GM23248 (cell line): ENCODE measurements at places on chromosomes 2 and 18. TPM values are rescaled to one million over a fixed set of nuclear protein-coding genes. Genes with fewer than 3 reads are reported as not detected.
A peak's percentile ranks its signal among the peaks of the same experiment; 100 is the strongest.

DNA sequence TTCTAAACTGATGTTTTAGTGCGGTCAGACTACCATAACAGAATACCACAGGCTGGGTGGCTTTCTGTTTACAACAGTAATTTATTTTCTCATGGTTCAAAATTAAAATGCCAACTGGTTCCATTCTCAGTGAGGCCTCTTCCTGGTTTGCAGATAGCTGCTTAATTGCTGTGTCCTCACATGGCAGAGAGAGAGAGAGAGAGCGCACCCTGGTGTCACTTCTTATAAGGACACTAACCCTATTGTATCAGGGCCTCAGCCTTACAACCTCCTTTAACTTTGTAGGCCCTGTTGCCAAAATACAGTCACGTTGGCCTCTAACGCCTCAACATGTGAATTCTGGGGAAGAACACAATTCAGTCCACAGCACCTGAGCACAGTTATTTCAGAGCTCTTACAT lies 37.5 kb upstream of the ZNF385B start:
- H3K4me1 ChIP-seq: no peaks in the 10 kb centered on the region
- H3K27ac ChIP-seq: no peak overlapping the region
- H3K27me3 ChIP-seq: 0 out of 2 replicates have a peak, but pooled peaks cover 3% of the 10 kb centered on the region
- H3K4me3 ChIP-seq: no peak overlapping the region

- no peaks in the 10 kb centered on the region for H3K27me3 ChIP-seq
- DNase-seq: no peak
- no peak overlapping the region for H3K4me3 ChIP-seq
- no peaks in the 10 kb centered on the region for H3K4me1 ChIP-seq
These were observed 97.8 kb downstream of the NCK2 start for GRCh38 chr2:105842555-105842954.

DNA sequence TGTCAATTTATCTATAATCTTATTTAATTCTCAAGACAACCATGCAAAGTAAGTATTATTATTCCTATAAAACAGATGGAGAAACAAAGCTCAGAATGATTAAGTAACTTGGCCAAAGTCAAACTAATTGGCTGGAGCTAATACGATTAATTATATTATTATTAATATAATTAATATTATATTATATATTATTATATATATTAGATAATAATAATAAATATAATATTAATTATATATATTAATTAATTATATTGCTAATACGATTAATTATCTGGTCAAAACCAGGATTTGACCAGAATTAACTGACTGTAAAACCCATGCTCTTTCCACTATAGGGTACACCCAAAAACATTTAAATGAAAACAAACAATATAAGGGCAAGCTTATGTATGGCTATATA lies 52.4 kb downstream of the FARSB start:
- H3K27ac ChIP-seq: no peak overlapping the region
- peaks cover 22% of the 10 kb centered on the region; the same call in 1 of the 2 replicates for H3K36me3 ChIP-seq
- no peaks in the 10 kb centered on the region for H3K27me3 ChIP-seq
- DNase-seq: no peak

DNA sequence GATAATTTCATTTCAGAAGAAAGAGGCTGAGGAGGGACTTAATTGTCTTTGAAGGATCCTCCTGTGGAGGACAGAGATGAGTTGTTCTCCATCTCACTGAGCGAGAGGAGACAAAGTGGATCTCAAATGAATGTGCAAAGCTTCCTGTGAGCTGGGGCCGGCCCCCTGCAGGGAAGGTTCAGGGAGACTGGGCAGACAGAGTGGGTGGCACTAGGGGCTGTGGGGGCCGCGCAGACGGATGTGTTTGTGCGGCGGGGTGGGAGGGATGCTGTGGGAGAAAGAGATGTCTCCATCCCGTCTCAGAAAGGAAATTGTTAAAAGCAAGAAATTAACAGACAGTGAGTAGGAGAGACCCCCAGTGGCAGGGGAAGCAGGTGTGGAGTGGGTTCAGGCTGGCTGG lies 29.1 kb downstream of the KLHL29 start:
- no peaks in the 10 kb centered on the region for H3K36me3 ChIP-seq
- no peaks in the 10 kb centered on the region for H3K27me3 ChIP-seq
- peaks cover 47% of the 10 kb centered on the region for H3K4me1 ChIP-seq

DNA sequence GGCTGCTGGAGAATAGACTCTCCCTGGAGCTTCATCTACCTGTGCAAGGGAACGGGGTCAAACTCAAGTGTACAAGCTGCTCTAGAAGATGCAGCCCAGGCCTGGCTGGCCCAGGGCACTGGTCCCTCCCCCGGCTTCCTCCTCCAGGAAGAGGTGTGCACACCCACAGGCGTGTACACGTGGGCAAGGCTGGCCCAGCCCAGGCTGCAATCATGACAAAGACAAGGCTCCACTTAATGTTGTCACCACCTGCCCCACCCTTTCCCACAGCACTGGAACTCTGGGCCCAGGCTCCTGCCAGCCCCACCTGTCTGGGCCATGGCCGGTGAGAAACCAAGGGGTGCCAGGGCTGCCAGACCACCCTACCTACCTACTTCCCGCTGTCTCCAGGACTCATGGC lies 29.6 kb upstream of the ALPP start:
- DNase-seq: no peak
- no peak overlapping the region for H3K4me3 ChIP-seq
- H3K27ac ChIP-seq: no peak overlapping the region
- H3K36me3 ChIP-seq: no peaks in the 10 kb centered on the region

GRCh38 chr2:2696733-2697455 lies 365.8 kb upstream of the MYT1L start:
- no peak overlapping the region for H3K4me3 ChIP-seq
- H3K36me3 ChIP-seq: no peaks in the 10 kb centered on the region
- H3K4me1 ChIP-seq: no peaks in the 10 kb centered on the region
- DNase-seq: no peak
- H3K27ac ChIP-seq: no peak overlapping the region
- no peaks in the 10 kb centered on the region for H3K27me3 ChIP-seq

DNA sequence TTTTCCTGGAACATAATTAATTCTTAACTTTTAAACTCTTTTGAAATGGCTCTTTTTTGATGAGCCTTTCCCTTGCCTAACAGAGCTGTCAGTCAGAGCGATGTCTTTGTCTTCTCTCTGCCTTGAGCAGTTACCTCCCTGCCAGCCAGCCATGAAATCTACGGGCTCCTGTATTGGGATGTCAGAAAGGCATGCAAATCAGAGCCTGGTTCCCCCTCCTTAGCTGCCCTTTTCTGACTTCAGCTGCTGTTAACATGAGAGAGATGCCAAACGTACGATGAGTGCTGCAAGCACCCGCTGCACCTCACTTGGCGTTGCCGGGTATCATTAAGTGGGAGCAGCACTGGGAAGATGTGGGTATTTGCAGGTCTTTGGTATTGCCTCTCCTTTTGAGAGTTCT lies 131.4 kb upstream of the BOD1L2 start:
- H3K27me3 ChIP-seq: no peaks in the 10 kb centered on the region
- DNase-seq: no peak
- no peak overlapping the region for H3K4me3 ChIP-seq
- no peak overlapping the region for H3K27ac ChIP-seq

- H3K4me1 ChIP-seq: peaks cover 11% of the 10 kb centered on the region; the same call in 1 of the 2 replicates
- H3K27me3 ChIP-seq: no peaks in the 10 kb centered on the region
- no peak overlapping the region for H3K27ac ChIP-seq
- DNase-seq: peak; percentile 42
- no peak overlapping the region for H3K4me3 ChIP-seq
These were observed 13.5 kb upstream of the IGFBP2 start for GRCh38 chr2:216619411-216620393.

DNA sequence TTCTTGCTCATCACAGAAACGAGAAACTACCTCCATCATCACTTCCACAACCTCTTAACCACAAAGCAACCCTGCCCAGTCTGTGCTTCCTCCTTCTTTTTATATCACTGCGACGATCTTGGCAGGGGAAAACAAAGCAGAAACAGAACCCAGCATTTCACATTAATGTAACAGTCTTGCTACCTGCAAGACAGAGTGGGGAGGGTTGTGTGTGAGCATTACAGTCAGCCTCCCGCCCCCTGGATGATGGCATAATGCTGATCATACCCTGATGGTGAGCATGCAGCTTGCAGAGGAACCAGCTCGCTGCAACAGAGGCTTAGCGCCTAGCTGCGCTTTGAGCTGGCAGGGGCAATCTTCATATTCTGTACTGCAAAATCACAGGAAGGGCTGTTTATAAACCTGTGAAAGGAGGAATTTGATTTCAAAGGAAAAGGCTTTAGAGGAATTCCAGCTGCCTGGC lies 376.1 kb downstream of the IRS1 start:
- DNase-seq: peak; percentile 59
- no peak overlapping the region for H3K4me3 ChIP-seq
- H3K4me1 ChIP-seq: peaks cover 48% of the 10 kb centered on the region
- no peaks in the 10 kb centered on the region for H3K27me3 ChIP-seq
- no peak overlapping the region for H3K27ac ChIP-seq

DNA sequence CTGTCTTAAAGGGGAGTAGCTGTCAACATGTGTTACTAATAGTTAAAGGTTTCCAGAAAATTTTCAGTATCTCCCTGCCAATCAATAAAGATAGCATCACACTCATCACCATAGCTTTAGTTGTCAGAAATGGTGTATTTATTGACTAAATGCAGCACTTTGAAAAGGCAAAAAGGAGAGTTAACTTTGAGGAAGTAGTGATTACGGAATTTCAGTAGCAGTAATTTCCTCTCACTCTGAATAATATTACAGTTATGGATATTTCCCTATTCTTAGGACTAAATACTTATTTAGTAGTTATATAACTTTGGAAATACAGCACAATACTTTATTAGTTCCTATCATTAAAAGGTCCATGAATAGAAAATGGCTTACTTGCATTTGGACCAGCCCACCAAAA lies 250.5 kb downstream of the CAMKMT start:
- H3K27me3 ChIP-seq: no peaks in the 10 kb centered on the region
- H3K4me1 ChIP-seq: no peaks in the 10 kb centered on the region
- H3K27ac ChIP-seq: no peak overlapping the region

- H3K4me1 ChIP-seq: peaks cover 15% of the 10 kb centered on the region; the same call in 1 of the 2 replicates
- no peak for DNase-seq
- H3K36me3 ChIP-seq: peaks cover 11% of the 10 kb centered on the region
These were observed 22.5 kb downstream of the BIRC6 start for GRCh38 chr2:32379352-32379751.

GRCh38 chr18:12946549-12947284 lies 1.1 kb upstream of the SEH1L start:
- H3K4me1 ChIP-seq: peaks cover 36% of the 10 kb centered on the region
- H3K27me3 ChIP-seq: no peaks in the 10 kb centered on the region
- 0 out of 2 replicates have a peak, but pooled peaks cover 7% of the 10 kb centered on the region for H3K36me3 ChIP-seq
- H3K27ac ChIP-seq: peak overlapping the region; percentile 96
- peak; percentile 86 for DNase-seq
- peak overlapping the region; percentile 95 for H3K4me3 ChIP-seq

DNA sequence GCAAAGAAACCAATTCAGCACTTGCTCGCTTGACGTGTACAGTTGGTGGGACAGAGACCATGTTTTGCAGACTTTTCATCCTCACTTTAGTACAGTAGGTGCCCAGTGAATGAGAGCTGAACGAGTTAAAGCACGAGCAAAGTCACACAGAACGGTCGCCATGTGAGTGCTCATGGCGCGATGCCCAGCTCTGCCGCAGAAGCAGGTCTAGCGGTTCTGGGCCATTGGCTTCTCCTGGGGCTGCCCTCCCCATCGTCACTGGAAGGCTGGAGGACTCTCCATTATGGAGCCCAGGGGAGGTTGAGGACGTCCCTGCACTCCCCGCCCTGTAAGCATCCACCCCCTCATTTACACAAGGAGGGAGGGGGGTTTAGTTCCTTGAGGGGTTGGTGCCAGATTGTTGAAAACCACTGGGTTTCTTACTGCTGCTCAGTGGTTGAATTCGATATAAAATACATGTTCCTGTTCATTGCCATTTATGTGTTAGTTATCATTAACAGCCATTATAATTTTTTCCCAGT lies 24.9 kb downstream of the PTGR3 start:
- no peak for DNase-seq
- H3K4me3 ChIP-seq: no peak overlapping the region
- H3K36me3 ChIP-seq: no peaks in the 10 kb centered on the region
- H3K27ac ChIP-seq: no peak overlapping the region
- H3K4me1 ChIP-seq: no peaks in the 10 kb centered on the region

DNA sequence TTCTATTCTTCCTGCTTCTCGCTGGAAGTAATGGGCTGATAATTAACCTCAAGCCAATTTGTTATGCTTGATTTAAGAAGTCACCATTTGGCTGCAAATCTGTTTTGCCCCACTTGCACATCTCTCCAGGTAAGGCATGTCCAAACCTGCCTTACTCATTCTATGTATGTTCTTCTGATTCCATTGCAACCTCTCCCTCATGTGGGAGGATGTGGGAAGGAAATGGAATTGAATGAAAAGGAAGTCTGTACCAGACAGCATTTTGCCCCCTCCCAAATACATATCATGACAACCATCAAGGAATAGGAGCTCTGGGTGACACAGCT lies 131.7 kb downstream of the NRP2 start:
- no peak for DNase-seq
- no peaks in the 10 kb centered on the region; the same call in 1 of the 2 replicates for H3K27me3 ChIP-seq
- H3K36me3 ChIP-seq: no peaks in the 10 kb centered on the region

DNA sequence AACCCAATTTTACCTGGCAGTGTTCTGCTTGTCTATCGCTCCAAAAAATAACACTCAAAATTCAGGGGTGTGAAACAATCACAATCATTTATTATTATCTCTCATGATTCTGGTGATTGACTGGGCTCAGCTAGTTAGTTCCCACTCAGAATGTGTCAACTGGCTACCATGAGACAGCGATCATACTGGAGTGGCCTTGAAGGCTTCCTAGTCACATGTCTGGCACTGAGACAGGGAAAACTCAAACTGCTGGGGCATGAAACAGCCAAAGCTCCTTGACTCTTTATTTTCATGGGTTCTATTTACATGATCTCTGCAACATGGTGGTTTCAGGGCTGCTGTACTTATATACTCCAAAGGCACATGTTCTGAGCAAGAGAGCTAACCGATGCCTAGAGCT lies 6.2 kb upstream of the ANXA4 start:
- H3K4me1 ChIP-seq: peaks cover 7% of the 10 kb centered on the region
- H3K36me3 ChIP-seq: no peaks in the 10 kb centered on the region
- H3K27me3 ChIP-seq: no peaks in the 10 kb centered on the region
- H3K27ac ChIP-seq: no peak overlapping the region
- no peak for DNase-seq
- H3K4me3 ChIP-seq: no peak overlapping the region

- no peak overlapping the region for H3K27ac ChIP-seq
- no peak for DNase-seq
- no peaks in the 10 kb centered on the region for H3K36me3 ChIP-seq
These were observed 2.8 kb downstream of the XDH start for GRCh38 chr2:31411771-31412170.

GRCh38 chr2:8234757-8235374 lies 447.0 kb upstream of the ID2 start:
- no peak overlapping the region for H3K27ac ChIP-seq
- no peaks in the 10 kb centered on the region for H3K36me3 ChIP-seq
- no peak overlapping the region for H3K4me3 ChIP-seq
- H3K4me1 ChIP-seq: peaks cover 2% of the 10 kb centered on the region
- no peak for DNase-seq

- H3K4me3 ChIP-seq: no peak overlapping the region
- no peaks in the 10 kb centered on the region for H3K27me3 ChIP-seq
- no peak for DNase-seq
- no peaks in the 10 kb centered on the region for H3K4me1 ChIP-seq
These were observed 29.0 kb upstream of the DLX1 start for GRCh38 chr2:172056293-172056692.

The SLC4A5 gene
- total RNA-seq: 0.32 and 0.38 TPM in 2 replicates

The MEMO1 gene
- 29.8 and 46.3 TPM in 2 replicates for total RNA-seq

The ST6GAL2 gene
- not detected in 2 replicates for total RNA-seq

The ICA1L gene
- 5.4 and 8.1 TPM in 2 replicates for total RNA-seq

The FBLN7 gene
- 0.11 and 0.13 TPM in 2 replicates for total RNA-seq

The MC4R gene
- total RNA-seq: 0.32 TPM in 1 of 2 replicates, not detected in the other

The DSG2 gene
- total RNA-seq: under 0.01 TPM in 1 of 2 replicates, not detected in the other

The ONECUT2 gene
- not detected in 2 replicates for total RNA-seq

The C2orf80 gene
- not detected in 2 replicates for total RNA-seq

The NCKAP5 gene
- 0.65 and 1.5 TPM in 2 replicates for total RNA-seq

The SCLY gene
- total RNA-seq: 12.5 and 14.8 TPM in 2 replicates

The PFN4 gene
- total RNA-seq: not detected in 2 replicates
